Activated naive CD4-positive, alpha-beta T cell treated with anti-CD3 and anti-CD28 coated beads, Interleukin-2, amount 50 U/mL, for 72 hours (primary cell): ENCODE measurements at places on chromosomes 16 and 17. TPM values are rescaled to one million over a fixed set of nuclear protein-coding genes. Genes with fewer than 3 reads are reported as not detected.

DNA sequence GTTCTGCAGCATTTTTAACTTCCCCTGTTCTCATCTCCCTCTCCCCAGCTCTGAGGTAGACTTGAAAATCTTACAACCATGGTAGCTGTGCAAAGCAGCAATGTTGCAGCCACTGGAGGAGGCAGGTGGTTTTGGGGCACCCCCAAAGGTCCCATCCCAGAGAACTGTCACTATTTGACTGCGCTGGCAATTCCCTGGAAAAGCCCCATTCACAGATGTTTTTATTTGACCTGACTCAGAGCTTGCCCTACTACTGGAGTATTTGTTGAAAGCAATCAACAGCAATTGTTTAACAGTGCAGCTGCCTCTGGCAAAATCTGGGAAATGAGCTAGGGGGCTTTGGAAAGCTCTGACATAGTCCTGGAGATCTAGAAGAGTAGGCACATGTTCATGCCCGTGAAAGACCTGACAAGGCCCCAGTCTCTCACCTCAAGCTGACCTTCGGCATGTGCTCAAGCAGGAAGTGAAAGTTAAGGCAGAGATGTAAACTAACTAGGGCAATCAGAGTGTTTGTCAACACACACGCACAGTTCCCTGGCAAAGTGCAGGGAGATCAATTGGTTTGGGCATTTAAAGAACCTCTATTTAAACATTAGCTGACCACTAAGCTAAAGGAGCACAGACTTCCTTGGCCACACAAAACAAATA lies 19.7 kb upstream of the PIK3R5 start:
- no peak for DNase-seq

DNA sequence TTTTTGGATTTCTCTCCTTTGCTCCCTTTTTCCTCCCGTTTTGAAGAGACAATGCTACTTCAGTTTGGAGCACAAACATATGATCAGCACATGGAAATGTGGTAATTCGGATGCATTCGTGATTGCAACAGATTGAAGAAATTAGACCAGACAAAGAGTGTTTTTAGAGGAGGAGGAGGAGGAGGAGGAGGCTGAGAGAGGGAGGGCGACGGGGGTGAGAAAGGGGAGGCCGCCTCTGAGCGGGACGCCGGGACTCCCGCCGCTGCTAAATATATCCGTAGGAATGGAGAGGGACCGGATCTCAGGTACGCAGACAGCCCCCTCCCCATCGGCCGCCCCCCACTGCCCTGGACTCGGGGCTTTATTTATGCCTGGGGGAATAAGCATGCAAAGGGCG lies 179.3 kb downstream of the SEC14L1 start:
- no peak for DNase-seq

DNA sequence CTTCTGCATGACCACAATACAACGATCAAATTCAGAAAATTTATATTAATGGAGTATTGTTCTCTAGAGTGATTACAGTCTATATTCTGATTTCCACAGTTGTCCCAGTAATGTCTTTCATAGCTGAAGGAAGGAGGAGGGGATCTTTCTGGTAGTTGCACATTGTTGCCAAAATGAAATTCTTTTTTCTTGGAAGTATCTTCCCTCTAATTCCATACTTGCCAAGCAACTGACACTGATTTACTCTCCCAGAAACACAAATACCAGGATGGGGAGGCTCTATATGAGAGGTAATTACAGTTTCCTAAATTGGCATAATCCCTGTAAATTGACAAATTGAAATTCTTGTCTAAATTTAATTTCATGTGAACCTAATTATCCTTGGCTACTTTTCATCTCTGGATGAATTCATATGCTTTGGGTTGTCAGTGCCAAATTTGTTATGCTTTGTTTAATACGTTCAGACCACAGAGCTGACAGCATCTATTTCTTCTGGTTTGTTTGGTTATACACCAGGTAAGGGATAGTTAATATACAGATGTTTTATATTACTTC lies 30.0 kb downstream of the NOL11 start:
- DNase-seq = no peak

The NACA2 gene
- total RNA-seq = not detected

DNA sequence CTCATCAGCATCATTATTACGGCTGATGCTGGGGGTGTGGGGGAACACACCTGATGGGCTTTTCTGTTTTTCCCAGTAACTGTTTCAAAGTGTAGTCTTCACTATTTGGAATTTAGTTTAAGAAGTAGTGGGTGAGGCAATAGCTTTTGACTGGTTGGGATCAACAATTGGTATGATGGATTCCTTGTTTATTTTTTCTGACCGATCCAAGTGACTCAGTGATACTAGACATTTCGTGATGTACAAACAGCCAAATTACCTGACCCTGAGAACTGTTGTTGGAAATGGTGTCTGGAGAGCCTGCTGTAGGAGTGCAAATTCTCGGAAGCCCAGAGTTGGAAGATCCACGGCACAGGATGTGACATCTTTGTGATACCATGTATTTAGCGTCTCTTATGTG lies 204.2 kb downstream of the PRKCA start:
- no peak for DNase-seq

- DNase-seq = no peak
These were observed 181.2 kb upstream of the AXIN2 start for GRCh38 chr17:65742403-65743307.

DNA sequence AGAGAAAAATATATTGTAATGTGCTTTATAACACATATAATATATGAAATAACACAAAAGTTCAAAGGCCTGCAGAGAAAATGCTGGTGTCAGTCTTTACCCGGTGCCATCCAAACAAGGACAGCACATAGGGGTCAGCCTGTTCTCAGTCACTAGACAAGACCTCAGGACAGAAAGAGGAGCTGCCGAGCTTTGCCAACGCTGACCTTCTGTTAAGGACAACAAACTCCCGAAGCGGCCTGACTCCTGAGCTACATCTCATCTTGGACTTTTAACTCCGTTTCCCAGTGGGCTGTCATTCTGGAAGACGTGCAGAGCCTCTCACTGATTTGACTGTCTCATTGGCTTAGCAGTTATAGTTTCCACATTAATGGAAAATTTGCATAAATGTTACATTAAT lies 6.9 kb downstream of the ELAC2 start:
- no peak for DNase-seq

DNA sequence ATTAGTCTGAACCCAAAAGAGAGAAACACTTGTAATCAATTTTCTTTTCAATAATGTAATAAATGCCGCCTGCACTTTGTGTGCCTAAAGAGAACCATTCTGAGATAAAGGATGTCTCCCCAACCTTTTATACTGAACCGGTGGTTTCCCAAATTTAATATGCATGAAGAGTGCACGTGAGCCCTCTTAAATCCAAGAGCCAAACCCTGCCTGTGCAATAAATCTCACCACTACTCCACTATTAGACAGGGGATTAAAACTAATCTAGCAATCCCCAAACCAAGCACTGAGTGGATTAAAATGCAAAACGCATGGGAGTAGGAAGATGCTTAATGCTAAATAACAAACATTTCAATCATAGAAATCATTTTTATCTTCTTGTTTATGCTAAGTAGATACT lies 351.0 kb upstream of the PSMD7 start:
- no peak for DNase-seq

DNA sequence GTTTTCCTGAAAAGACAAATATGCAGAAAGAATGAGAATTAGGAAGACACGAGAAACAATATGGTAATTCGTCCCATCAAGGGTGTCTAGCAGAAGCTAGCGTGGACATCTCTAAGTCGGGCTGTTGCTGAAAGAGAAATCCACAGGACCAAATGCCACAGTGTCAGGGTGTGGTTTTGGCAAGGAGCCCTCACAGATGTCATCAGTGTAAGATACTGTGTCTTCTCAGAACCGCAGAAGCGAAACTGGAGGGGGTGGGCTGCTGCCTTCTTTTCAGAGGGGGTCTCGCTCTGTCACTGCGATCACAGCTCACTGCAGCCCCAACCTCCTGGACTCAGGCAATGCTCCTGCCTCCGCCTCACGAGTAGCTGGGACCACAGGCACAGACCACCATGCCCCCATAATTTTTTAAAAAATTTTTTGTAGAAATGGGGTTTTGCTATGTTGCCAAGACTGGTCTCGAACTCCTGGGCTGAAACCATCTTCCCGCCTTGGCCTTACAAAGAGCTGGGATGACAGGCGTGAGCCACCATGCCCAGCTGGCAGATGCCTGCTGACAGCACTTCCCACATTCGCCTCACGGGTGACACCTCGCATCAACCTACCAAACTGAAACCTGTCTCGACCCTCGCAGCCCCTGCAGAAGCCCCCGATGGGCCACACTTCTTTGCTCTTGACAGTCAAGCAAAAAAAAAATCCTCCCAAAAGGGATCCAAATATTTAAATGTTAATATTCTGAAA lies 26.2 kb downstream of the TRAP1 start:
- no peak for DNase-seq

GRCh38 chr17:50326831-50327364 lies 19.0 kb upstream of the XYLT2 start:
- DNase-seq = no peak

GRCh38 chr17:32546031-32546444 lies 59.2 kb downstream of the CDK5R1 start:
- no peak for DNase-seq

GRCh38 chr16:86046667-86047270 lies 147.8 kb downstream of the IRF8 start:
- no peak for DNase-seq

DNA sequence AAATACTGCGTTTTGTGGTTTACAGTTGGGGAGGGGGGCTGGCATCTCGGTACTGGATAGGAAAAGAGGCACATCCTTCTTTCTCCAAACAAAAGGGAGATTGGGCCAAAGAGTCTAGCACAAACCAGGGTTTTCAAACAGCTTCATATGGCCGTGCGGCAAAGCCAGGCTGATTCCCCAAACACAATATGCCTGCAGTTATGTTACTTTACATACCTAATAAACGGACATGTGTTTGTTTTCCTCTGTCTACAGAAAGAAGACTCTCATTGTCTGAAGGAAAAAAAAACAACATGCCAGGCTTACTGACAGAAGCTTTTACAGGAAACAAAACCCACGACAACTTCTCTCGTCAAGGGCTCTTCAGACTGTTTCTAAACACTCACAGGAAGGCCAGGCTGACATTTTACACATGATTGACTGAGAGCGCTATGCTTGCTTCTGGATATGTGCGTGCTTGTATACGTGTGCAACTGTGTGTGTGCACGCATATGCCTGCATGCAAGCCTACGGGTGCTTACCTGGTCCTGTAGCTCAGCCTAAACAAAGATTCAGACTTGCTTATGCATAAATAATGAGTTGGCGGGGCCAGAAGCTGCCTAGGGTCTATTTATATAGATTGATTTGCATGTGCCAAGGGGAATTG lies 461.0 kb upstream of the C16orf82 start:
- no peak for DNase-seq

DNA sequence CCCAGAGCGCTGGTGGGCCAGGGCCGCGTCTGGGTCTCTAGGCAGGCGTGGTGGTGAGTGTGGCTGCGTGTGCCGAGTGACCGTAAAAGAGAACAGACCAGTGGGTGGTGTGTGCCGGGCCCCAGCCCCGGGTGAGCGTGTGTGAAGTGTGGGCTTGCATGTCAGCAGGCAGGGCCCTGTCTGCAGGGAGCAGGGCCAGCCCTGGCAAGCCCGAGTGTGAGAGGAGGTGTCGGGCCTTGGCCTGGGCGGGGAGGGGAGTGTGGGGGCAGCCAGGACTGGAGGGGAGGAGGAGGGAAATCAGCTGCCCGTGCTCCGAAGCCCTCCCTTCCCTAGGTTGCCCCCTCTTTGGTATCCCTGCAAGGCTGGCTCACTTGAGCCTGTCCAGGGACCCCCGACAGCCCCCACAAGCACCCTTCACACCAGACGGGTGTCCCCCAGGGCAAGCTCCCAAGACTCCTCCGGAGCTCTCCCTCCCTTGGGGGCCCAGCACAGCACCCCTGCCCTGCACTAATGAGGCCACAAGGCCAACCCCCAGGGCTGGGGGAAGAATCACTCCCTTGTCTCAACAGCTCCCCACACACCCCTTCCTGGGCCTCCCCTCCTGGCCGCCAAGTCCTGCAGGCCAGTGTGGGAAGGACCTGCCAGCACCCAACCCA lies 1.9 kb downstream of the USH1G start:
- DNase-seq = no peak

The PHAF1 gene
- total RNA-seq = 16.6 TPM

The CDH11 gene
- total RNA-seq = not detected

The GP1BA gene
- total RNA-seq = not detected

GRCh38 chr17:32323811-32324491 lies 18.0 kb downstream of the C17orf75 start:
- DNase-seq = no peak

GRCh38 chr17:76262732-76263344 lies 2.3 kb upstream of the UBALD2 start:
- DNase-seq = no peak

GRCh38 chr17:29844339-29845048 lies 85.5 kb downstream of the SSH2 start:
- no peak for DNase-seq
